ENCODE measurements at places on chromosomes 4 and X.

- DNase-seq = no peak
Measured at GRCh38 chr4:38482696-38483095, 181.3 kb upstream of the KLF3 start.

GRCh38 chrX:132331532-132331931 lies 112.3 kb upstream of the RAP2C start:
- no peak for DNase-seq

DNA sequence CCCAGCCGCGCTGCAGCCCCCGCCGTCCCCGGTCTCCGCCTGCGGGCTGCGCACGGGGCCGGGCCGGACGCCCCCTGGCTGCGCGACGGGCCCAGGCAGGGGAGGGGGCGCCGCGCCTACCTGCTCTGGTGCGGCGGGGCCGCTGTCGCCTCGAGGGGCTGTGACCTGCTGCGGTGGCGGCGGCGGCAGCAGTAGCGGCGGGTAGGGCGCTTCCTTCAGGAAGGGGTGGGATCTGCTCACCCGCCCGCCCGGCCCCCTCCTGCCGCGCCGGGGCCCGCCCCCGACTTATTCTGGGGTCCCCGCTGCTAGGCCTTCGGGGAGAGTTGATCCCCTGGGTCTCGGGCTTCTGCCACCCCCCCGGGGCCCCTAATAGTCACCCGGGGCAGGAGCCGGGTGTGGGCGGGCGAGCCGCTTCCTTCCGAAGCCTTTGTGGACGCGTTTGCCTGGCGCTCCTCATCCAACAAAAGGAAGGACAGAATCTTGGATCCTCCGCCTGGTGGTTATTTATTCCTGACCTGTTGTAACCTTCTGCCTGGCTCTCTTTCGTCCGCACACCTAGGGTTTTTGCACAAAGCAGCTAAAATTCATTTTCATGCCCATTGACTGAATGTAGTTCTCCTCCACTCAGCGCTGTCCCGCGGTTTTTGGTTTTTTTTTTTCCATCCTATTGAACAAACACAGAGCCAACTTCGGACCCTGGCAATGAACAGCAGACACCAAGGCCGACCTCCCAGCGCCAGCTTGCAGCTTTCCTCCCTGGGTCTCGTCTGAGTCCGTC lies at the start of gene TMEM150C:
TSS of gene TMEM150C (minus strand) at position 203 of the 778 bp plus-strand sequence. CDS start 57,331 bp downstream, outside the sequence.
- peak; percentile 60 for DNase-seq

- no peak for DNase-seq
Measured at GRCh38 chr4:105460306-105460705, 13.6 kb downstream of the PPA2 start.

GRCh38 chr4:47057991-47058390 lies 26.6 kb downstream of the GABRB1 start:
- DNase-seq = no peak

Measured in HEK293T (cell line).